ENCODE measurements at places on chromosomes 3 and 15. TPM values are rescaled to one million over a fixed set of nuclear protein-coding genes. Genes with fewer than 3 reads are reported as not detected.
A peak's percentile ranks its signal among the peaks of the same experiment; 100 is the strongest.

DNA sequence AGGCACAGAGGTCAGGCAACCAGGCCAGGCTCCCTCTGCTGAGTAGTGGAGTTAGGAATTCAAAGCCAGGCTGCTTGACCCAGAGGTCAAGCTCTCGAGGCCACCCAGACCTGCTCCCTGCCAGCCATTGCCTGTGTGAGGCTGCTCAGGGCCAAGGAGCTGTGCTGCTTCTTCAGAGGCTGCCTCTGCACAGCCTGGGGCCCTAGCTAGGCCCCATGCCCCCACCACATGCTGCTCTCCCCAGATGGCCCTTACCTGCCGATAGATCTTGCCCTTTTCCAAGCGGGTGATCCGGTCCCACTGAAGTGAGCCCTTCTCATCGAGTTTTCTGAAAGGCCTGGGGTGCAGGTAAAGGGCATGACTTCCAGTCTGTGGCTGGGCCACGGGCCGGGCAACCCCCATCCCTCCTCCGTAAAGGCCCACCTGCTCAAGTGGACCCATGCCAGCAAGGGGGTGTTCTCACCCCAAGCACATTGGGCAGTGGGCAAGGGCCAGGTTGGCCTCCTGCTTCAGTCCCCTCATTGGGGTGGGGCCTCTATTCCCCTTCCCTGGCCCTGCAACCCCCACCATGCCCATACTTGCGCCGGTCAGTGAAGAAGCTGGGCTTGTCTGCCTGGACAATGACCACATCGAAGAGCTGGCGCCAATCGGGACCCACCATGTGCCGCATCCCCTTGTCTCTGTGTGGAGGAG lies 6.5 kb downstream of the NT5DC2 start:
- H3K27me3 ChIP-seq: no peaks in the 10 kb centered on the region
- no peak overlapping the region for H3K27ac ChIP-seq
- peaks cover 6% of the 10 kb centered on the region for H3K4me1 ChIP-seq

GRCh38 chr3:72133329-72134011 lies 348.5 kb upstream of the PROK2 start:
- no peaks in the 10 kb centered on the region for H3K27me3 ChIP-seq
- no peak overlapping the region for H3K27ac ChIP-seq
- H3K36me3 ChIP-seq: no peaks in the 10 kb centered on the region
- peaks cover 28% of the 10 kb centered on the region for H3K4me1 ChIP-seq
- DNase-seq: no peak

DNA sequence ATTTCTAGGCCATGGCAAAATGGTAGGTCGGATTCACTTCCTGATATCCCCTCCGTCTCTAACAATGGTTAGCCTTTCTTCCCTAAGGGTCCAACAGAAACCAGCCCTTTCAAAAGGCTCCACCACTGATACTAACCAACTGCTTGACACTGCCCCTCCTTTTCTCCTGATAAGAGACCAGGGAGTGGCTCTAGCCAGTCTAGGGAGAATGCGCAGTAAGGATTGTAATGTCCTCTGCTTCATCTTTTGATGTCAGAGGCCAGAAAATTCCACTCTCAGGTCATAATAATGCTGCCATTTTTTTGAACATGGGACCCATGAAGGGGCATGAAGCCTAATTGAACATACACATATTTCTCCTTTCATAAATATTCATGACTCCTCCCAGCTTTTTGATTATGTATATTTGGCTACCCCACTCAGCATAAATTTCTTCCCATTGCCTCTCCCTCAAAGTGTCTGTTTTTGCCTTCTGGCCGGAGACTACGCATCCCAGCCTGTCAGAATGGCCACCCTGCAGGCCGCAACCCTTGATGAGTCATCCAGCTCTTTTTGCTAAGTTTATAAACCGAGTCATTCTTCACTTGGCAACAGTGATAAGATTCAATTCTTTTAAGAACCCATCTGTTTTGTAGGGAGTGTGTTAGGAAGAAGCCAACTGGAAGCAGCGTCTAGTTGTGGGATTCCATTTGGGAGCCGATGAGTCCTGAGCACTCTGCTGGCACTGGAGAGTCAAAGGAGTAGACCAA lies 189.0 kb upstream of the MCTP2 start:
- DNase-seq: no peak
- H3K36me3 ChIP-seq: no peaks in the 10 kb centered on the region
- no peaks in the 10 kb centered on the region for H3K27me3 ChIP-seq

GRCh38 chr3:177473184-177473583 lies 275.9 kb upstream of the TBL1XR1 start:
- no peaks in the 10 kb centered on the region for H3K36me3 ChIP-seq
- no peaks in the 10 kb centered on the region for H3K4me1 ChIP-seq
- H3K4me3 ChIP-seq: no peak overlapping the region

GRCh38 chr3:193809106-193809505 lies 216.1 kb downstream of the OPA1 start:
- no peaks in the 10 kb centered on the region for H3K36me3 ChIP-seq
- no peak overlapping the region for H3K4me3 ChIP-seq
- DNase-seq: no peak
- no peak overlapping the region for H3K27ac ChIP-seq
- H3K27me3 ChIP-seq: no peaks in the 10 kb centered on the region

DNA sequence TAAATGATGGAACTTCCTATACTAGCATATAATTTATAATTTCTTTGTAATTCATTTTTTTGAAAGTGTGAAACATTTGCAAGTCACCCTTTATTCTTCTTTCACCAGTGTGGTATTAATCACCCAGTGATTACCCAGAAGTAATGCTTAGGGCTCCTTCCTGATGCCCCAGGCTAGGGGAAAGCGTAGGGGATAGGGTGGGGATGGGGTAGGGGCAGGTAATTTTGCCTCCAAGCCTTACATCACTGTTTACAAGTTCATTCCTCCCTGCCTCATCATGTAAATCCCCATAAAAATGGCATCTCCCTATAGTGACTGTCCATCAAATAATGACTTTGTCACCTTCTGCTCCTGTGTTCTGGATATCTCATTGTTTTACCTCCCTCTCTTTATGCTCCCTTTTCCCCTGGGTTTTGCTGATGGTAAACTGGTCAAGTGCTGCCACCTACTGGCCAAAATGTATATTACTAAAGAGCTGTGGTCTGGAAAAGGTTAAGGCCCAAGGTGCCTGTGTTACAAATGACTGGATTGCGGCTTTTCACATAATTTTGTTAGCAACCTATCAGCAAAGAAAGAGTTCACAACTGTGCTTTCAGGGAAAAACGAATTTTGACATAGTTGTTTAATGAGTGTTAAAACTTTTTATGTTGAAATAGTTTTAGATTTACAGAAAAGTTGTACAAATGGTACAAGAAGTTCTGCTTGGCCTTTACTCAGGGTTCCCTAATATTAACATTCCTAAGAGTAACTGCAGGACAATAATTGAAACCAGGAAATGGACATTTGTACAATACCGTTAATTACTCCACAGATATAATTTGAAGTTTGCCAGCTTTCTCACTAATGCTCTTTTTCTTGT lies 54.7 kb downstream of the ONECUT1 start:
- no peak overlapping the region for H3K4me3 ChIP-seq
- peak; percentile 64 for DNase-seq
- H3K27me3 ChIP-seq: no peaks in the 10 kb centered on the region
- H3K27ac ChIP-seq: no peak overlapping the region
- H3K36me3 ChIP-seq: no peaks in the 10 kb centered on the region

DNA sequence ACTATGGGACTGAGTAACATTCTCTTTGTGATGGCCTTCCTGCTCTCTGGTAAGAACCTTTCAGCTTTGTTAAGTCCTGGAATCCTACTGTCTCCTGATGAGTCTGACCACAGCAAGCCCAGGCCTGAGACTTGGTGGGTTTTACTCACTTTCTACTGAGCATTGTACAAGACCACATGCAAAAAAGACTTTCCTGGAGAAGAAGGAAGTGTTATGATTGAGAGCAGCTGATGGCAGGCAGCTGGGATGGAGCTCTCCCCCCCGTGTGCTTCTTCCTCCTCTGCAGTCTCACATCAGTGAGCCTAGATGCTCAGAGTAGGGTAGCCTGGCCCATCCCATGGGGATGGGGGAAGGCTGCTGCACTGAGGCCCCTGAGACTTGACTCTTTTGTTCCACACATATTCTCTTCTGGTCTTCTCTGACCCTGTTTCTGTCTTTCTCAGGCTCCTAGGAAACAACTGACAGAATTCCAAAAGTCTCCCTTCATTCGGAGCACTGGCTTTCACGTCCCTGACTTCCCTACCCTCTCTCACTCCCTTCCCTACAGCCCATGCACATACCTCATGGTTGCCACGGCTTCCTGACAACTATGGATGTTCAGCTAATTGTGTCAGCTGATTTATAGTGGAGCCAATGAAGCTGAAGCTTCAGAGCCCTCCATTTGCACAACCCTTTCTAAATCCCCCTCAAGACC lies 36.6 kb downstream of the CD86 start:
- H3K4me1 ChIP-seq: peaks cover 55% of the 10 kb centered on the region
- peak overlapping the region; percentile 59 for H3K27ac ChIP-seq
- DNase-seq: peak; percentile 83
- H3K4me3 ChIP-seq: peak overlapping the region; percentile 28
- no peaks in the 10 kb centered on the region for H3K27me3 ChIP-seq
- no peaks in the 10 kb centered on the region for H3K36me3 ChIP-seq

DNA sequence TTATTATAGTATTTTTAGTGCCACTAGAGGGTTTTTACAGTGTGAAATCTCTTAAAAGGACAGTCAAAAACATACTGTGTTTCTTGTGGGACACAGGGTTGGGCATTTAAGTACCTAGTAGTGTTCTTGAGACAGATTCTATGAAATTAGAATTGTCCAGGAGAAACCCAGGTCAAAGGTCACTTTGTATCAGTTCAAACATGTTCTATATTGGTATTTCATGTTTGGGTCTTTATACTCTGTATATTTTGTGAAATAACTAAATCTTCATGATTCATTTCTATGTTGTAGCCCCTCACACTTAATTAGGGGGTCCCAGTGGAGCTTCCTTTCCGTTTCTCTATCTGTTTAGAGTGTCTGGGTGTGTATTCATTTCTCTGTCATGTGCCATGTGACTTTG lies 171.6 kb downstream of the PTPRG start:
- H3K4me1 ChIP-seq: no peaks in the 10 kb centered on the region
- no peak for DNase-seq
- no peak overlapping the region for H3K27ac ChIP-seq

DNA sequence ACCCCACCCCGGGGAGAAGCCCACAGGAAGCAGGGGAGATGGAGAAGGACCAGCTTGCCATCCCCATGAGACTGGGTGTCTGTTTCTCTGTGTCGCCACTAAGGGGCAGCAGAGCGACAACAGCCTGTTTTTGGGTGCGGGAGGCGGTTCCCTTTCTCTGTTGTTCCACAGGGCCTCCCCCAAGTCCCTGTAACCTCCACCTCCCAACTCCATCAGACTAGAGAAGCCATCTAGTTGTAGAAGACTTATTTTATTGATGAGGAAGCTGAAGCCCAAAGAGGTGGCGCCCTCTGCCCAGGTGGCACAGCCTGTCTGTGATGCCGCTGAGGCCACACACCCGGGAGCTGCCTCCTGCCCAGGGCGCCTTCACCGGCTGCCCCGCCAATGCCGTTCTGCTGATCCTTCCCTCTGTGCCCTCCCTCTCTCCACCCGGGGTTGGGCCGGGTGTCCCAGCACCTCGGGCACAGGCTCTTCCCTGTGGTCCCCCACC lies 3.9 kb upstream of the CCDC9B start:
- H3K36me3 ChIP-seq: no peaks in the 10 kb centered on the region
- H3K4me1 ChIP-seq: no peaks in the 10 kb centered on the region
- H3K27ac ChIP-seq: no peak overlapping the region
- H3K4me3 ChIP-seq: no peak overlapping the region

GRCh38 chr3:50124800-50125178 lies 30.3 kb upstream of the SEMA3F start:
- peaks cover 15% of the 10 kb centered on the region for H3K36me3 ChIP-seq
- H3K4me3 ChIP-seq: no peak overlapping the region
- H3K27me3 ChIP-seq: no peaks in the 10 kb centered on the region

- H3K4me1 ChIP-seq: no peaks in the 10 kb centered on the region
- no peak overlapping the region for H3K4me3 ChIP-seq
- no peak overlapping the region for H3K27ac ChIP-seq
These were observed 30.5 kb downstream of the DPH3 start for GRCh38 chr3:16234281-16234680.

GRCh38 chr3:133649486-133650068 lies 12.2 kb downstream of the TOPBP1 start:
- no peaks in the 10 kb centered on the region for H3K36me3 ChIP-seq
- H3K27me3 ChIP-seq: no peaks in the 10 kb centered on the region
- no peak for DNase-seq
- H3K27ac ChIP-seq: no peak overlapping the region
- no peak overlapping the region for H3K4me3 ChIP-seq

DNA sequence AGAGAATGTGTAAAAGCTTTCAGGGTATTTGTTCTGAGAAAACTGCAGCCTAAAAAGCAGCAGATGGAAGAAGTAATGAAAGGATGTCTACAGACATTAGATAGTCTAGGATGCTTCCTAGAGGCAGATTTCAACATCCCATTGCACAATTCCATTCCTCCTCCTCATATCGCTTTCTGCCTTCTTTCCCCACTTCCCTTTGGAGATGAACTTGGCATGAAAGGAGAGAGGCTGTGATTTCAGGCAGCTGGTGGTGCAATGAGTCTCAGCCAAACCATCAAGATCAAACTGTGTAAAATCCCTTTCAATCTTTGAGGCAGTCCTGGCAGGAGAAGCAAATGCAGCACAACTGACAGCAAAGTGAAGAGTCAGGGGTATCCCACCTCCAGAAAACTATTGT lies 438.7 kb upstream of the KCNMB2 start:
- H3K27me3 ChIP-seq: no peaks in the 10 kb centered on the region
- H3K36me3 ChIP-seq: no peaks in the 10 kb centered on the region
- DNase-seq: no peak
- no peak overlapping the region for H3K27ac ChIP-seq
- no peaks in the 10 kb centered on the region for H3K4me1 ChIP-seq

The HPS3 gene
- 12.9 TPM for total RNA-seq

The ITIH1 gene
- total RNA-seq: 0.33 TPM

The SKOR1 gene
- 0.36 TPM for total RNA-seq

Measured in GM12878 (cell line).